Psoas muscle (tissue), 8 donors: ENCODE measurements at places on chromosomes 2 and 18. TPM values are rescaled to one million over a fixed set of nuclear protein-coding genes. Genes with fewer than 3 reads are reported as not detected.
A peak's percentile ranks its signal among the peaks of the same experiment; 100 is the strongest.

DNA sequence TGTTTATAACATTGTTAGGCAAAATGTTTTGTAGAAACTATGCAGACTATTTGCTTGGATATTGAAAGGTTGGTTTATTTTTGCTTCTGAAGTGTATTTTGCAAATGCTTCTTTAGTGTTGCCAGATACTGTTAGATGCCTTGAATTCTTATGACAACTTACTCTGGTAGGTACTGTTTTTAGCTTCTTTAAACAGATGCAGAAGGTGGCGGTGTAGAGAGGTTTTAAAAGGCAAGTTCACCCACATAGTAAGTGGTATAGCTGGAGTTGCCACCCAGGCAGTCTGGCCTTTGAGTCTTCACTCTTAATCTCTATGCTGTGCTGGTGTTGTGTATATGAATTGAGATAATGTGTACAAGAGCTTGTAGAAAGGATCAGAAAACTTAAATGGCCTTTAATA is 3.6 kb downstream of the PCYOX1 start:
- no peak for DNase-seq
- peak overlapping the region; percentile 48 for H3K4me3 ChIP-seq
- H3K4me1 ChIP-seq: peaks cover 38% of the 10 kb centered on the region
- peak overlapping the region; percentile 87 for H3K27ac ChIP-seq
- H3K27me3 ChIP-seq: no peaks in the 10 kb centered on the region

DNA sequence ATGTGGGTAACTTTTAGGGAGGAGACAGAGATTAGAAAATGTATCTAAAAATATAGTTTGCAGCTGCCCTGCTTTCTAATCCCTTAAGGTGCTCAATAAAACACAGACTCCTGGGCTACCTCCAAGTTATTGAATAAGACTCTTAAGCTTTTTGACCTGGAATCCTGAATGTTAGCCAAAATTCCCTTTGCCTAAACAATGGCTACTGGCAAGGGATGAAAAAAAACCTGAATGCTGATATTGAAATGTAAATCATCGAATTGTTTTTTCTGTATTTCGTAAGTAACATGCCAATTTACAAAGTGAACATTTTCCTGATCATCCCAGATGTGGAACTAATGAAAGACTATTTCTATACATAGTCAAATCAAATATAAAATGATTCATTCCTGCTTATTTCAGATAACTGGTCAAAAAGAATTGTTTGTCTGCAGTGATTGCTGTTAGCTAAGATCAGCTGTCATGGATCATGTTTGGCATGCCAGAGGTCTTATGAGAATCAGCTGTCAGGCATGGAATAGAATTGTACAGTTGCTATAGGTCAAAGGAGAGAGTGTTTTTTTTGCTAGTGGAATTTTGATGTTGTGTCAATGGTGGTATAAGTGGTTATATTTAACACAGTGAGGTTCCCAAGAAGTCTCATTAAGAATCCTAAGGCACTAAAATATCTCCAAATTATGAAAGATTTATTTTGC is 363.6 kb upstream of the CWC22 start:
- H3K27ac ChIP-seq: no peak overlapping the region
- H3K36me3 ChIP-seq: no peaks in the 10 kb centered on the region
- no peak overlapping the region for H3K4me3 ChIP-seq

GRCh38 chr2:120262150-120262549 is 9.5 kb downstream of the RALB start:
- H3K36me3 ChIP-seq: no peaks in the 10 kb centered on the region
- H3K27me3 ChIP-seq: no peaks in the 10 kb centered on the region
- no peak overlapping the region for H3K27ac ChIP-seq
- H3K4me3 ChIP-seq: no peak overlapping the region
- H3K4me1 ChIP-seq: no peaks in the 10 kb centered on the region

GRCh38 chr2:163856941-163857340 is 121.1 kb upstream of the FIGN start:
- no peak for DNase-seq
- no peak overlapping the region for H3K27ac ChIP-seq
- H3K4me3 ChIP-seq: no peak overlapping the region
- no peaks in the 10 kb centered on the region for H3K36me3 ChIP-seq
- no peaks in the 10 kb centered on the region for H3K4me1 ChIP-seq

DNA sequence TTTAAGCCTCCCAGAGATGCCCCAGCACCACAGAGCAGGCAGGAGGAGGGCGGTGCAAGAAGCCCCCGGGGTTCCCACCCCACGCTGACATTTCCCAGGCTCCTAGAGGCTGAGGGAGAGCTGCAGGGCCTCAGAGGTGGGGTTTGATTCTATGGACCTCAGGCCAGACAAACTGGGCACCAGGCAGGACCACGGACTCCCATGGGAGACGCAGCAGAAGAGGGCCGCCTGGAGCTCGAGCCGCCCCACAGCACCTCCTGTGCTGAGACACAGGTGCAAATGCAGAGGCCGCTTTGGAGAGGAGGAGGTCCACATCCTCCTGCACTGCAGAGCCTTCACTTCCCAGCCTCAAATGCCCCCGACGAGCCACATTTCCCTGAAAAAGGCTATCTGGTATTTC is 62.7 kb downstream of the PSMG2 start:
- H3K4me1 ChIP-seq: no peaks in the 10 kb centered on the region
- DNase-seq: no peak
- no peak overlapping the region for H3K27ac ChIP-seq
- no peaks in the 10 kb centered on the region for H3K27me3 ChIP-seq

Gene GAL3ST2
- total RNA-seq: not detected
